ENCODE measurements at places on chromosomes 13 and 19.

DNA sequence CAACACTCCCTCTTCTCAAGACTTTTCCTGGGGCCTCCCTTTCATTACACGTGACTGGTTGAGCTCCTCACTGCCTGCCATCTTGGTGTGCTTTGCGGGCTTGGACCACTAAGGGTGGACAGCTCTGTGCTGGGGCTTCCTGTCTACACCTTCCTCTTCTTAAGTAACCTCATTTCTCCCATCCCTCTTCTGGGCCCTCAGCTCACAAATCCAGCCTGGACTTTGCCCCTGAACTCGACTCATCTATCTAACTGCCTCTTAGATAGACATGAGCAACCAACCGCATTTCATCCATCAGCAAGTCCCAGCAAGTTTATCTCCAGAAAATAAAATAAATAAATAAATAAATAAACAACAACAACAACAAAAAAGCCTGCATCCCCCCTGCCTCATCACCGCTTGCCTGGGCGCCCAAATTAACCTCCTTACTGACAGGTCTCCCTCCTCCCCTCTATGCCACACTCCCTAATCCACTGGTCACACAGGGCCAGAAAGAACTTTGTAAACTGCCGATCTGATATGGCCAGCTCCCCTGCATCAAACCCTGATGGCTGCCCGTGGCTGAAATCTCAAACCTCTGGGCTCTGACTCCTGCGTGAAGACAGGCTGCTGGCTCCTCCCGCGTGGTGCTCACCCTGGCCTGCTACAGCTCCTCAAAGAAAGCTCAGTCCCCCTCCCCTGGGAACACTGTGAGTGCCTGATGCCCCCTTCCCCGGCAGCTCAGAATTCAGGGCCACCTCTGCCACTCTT is 7.8 kb downstream of the ISOC2 start:
- no peak for DNase-seq

GRCh38 chr19:47758443-47758804 is 13.1 kb downstream of the NOP53 start:
- no peak for DNase-seq

DNA sequence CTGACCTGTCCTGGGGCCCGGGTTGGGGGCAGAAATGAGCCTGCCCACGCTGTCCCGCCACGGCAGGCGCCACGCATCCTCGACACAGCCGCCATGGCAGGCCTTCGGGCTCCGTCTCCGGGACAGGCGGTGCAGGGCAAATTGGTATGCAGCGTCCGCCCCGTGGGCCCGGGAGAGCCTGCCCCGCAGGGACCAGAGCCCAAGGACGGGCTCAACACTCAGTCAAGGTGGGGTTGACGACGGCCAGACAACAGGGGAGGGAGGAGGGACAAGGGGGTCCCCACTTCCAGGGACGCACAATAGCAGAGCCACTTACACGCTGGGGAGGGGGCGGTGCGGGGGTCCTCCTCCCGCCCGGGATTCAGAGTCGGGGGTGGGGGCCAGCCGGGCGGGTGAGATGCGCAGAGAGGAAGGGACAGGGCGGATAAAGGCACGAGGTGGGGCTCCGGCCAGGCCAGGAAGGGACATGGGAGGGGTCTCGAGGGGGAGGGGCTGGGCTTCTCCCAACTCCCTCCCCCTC is 1.2 kb downstream of the CTXN1 start:
- no peak for DNase-seq

DNA sequence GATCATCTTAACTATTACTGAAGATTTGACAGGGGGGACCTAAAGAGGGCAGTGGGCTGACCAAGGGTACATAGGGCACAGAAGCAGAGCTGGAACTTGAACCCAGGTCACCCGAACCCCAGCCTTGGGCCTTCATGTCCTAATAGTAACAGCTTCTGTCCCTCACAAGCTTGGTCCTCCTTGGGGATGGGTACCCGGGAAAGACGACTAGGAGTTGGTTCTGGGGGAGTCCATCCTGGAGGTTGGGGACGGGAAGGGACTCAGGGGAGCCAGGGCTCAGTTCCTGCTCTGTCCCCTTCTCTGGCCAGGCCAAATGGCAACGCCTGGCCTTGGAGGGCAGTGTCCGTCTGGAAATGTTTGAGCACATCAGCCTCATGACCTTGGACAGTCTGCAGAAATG is 39.6 kb upstream of the CYP4F8 start:
- no peak for DNase-seq

GRCh38 chr19:7947939-7948338 is 4.5 kb upstream of the TIMM44 start:
- no peak for DNase-seq

- DNase-seq = no peak
These were observed 673 bp downstream of the TEAD2 start for GRCh38 chr19:49361438-49362047.

- DNase-seq = no peak
These were observed 139.0 kb downstream of the TM9SF2 start for GRCh38 chr13:99640260-99640659.

DNA sequence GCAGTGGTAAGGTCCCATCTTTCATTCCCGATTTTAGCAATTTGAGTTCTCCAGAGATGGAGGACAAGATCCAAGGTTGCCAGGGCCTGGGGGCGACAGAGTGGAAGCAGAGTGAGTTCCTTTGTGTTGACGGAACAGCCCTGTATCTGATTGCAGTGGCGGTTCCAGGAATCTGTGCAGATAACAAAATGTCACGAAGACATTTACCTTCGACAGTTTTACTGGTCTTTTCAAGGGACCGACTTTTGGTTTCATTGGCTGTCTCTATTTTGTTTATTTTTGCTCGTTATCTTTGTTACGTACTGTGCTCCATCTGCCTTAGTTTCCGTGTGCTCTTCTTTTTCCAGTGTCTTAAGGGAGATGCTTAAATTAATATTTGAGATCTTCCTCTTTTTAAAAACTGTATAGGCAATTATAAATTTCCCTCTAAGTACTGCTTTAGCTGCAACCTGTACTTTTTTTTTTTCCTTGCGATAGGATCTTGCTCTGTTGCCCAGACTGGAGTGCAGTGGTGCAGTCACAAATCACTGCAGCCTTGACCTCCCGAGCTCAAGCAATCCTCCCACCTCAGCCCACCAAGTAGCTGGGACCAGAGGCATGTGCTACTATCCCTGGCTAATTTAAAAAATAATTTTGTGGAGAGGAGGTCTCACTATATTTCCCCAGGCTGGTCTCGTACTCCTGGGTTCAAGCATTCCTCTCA is 23.2 kb downstream of the KDM4B start:
- DNase-seq = no peak

DNA sequence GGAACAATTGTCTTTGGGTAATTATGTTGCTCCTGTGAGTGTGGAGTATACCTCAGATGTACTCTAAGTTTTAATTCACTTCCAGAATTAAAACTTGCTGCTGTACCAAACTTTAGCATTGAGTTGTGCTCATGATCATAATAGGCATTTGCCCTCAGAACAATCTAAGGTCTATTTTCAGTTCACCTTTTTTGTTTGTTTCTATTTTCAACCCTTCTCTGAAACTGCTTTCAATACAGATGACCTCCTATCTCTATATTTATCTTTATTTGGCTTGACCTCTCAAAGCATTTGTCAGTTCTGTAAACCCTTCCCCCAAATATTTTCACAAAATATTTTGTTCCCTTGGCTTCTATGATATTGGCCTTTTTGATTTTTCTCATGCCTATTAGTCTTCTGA is 873.0 kb downstream of the OLFM4 start:
- no peak for DNase-seq

Data from NK-92 treated with Interleukin-12 subunit alpha and Interleukin-12 subunit beta, amount 100 ng/mL, for 24 hours (cell line).